Stimulated activated CD8-positive, alpha-beta memory T cell treated with anti-CD3 and anti-CD28 coated beads, Interleukin-7, amount 100 ng/mL, for 1 hour (primary cell): ENCODE measurements at places on chromosomes 4 and X.

GRCh38 chr4:54165438-54165837 is 63.7 kb upstream of the PDGFRA start:
- DNase-seq, result no peak

DNA sequence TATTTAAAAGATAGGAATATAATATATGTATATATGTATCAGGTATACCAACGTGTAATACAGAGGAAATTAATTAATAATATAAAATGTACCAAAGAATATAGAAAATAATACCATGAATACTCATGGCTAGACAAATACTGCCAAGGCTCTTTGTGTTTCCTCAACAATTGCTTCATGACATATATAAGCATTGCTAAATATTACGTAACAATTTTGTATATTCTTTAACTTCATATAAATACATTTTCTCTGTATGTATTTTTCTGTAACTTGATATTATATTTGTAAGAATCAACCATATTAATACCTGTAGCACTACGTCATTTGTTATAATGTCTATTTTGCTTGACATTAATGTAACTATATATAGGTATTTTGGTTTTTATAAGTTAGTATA is 104.0 kb downstream of the CEP44 start:
- no peak for DNase-seq

DNA sequence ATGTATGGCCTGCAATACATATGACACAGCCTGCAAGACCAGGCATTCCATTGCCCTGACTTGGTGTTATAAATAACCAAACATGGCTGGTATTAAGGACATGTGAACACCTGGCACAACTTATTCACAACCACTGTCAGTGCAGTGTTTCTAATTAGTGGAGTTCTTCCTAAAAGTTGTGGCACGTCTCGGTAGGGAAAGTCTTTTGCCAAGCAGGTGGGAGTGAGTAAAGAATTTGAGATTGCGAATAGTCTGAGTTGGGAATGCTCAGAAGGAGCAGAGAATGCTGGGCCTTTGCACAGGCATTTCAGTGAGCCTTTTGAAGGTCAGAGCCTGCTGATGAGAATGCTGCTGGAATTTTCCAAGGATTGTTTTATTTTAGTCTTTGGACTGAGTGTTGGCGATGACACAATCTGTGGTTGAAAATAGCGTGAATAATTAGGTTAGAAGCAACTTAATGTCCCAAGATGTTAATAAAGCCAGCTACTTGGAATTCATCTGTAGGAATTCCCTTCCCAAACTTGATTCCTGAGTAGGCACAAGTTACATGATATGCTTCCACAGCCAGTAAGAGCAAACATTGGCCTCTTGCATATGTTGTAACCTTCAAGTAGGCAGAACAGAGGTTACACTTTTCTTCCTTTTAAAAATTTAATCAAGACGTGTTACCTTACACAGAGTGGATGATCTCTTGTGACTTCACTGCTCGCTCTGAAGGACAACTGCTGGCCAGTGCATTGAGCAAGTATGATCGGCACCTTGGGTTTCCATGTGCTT is 83.6 kb upstream of the PGRMC2 start:
- DNase-seq, result no peak

DNA sequence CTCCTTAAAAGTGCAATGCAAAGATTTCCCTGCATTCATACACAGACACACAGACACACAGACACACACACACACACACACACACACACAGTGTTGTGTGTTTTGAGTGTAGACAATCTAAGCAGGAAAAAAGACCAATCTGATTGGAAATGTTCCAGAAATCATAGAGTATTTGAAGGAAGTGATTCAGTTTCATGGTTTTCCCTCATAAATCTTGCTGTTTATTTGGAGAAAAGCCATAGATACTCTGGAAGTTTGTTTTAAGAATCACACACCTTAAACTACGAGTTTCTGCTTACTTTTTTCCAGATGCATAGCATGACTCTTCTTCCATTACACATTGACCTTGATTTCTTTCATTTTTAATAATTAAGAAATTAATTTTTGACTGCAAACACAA is 298.5 kb upstream of the BMP3 start:
- no peak for DNase-seq

DNA sequence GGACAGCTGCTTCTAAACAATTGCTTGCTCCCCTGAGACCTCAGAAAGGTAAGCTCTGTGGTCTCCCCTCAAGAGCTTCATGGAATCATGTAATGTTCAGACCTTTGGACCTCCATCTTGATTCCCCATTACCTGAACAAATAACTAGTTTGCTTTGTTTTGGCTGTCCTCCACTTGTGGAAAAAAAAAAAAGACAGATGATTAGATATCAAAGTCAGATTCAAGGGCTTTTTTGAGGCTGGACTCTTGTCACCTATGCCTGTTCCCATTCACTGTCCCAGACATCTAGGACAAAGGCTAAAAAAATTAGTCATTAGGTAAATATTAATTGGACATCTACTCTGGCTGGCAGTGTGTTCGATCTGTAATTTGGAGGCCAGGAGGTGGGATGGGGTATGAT is 13.3 kb downstream of the TMEM255A start:
- DNase-seq, result no peak
